ENCODE measurements at places on chromosomes 5 and 9.

DNA sequence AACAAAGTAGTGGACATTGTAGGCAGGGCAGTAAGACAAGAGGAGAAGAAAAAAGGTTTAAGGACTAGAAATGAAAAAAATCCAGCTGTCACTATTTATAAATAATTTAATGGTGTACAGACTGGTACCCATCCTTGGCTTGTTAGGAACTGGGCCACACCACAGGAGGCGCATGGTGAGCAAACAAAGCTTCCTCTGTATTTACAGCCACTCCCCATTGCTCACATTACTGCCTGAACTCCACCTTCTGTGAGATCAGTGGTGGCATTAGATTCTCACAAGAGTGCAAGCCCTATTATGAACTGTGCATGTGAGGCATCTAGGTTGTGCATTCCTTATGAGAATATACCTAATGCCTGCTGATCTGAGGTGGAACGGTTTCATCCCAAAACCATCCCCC is 62.6 kb upstream of the DMAC1 start:
- no peaks in the 10 kb centered on the region for H3K36me3 ChIP-seq
- H3K27ac ChIP-seq = no peak overlapping the region
- DNase-seq = no peak
- no peaks in the 10 kb centered on the region for H3K27me3 ChIP-seq
- no peaks in the 10 kb centered on the region for H3K4me1 ChIP-seq

DNA sequence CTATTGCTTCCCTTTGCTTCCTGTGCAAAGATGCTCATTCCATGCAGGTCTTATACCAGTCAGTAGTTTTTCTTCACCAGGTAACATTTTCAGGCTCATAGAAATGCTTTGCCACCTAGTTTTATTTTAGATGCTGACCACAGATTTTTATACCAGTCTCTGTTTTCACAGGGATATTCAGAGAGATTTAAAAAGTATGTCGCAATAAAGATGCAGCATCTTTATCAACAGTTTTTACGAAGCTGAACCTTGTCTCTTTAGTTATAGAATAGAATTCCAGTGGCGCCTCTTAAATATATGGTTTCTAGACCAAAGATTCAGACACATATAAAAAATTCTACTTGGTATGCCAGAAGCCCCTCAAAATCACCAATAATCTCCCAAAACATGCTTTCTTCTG is 155.7 kb upstream of the PCSK5 start:
- no peak for DNase-seq
- H3K36me3 ChIP-seq = no peaks in the 10 kb centered on the region
- no peak overlapping the region for H3K27ac ChIP-seq

GRCh38 chr5:113380807-113381326 is 53.9 kb downstream of the TSSK1B start:
- H3K27ac ChIP-seq = no peak overlapping the region
- H3K36me3 ChIP-seq = no peaks in the 10 kb centered on the region
- H3K27me3 ChIP-seq = no peaks in the 10 kb centered on the region
- no peak for DNase-seq

DNA sequence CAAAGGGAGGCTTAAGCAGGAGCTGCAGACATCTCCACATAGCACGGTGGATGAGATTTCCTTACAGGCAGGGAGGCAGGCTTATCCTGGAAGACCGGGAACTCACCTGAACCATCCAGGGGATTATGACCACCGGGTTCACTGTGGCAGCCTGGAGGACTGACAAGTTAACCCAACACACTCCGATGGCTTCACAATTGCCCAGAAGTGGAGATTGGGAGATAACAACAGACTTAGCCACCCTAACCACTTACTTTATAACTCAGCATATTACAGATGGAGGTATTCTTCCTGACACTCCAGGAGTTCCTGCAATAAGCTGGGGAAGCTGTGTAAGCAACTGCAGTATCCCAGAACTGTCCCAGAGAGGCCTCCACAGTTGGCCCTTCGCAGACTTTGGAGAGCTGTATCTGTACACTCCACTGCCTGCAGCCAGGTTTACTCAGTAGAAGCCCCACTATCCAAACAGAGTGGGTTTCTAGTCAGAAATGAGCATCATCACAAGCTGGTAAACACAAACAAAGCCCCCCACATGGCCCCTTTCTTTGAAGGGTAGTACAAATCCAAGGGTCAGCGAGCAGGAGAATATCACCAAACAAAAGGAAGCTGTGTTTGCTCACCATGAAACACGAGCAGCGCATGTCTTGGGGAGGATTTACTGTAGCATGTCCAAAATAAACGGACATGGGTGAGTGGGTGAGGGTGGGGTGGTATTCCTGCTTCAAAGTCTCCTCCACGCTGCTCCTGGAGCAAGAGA is 462.2 kb downstream of the RASEF start:
- no peak overlapping the region for H3K4me3 ChIP-seq
- H3K4me1 ChIP-seq = no peaks in the 10 kb centered on the region
- no peaks in the 10 kb centered on the region for H3K27me3 ChIP-seq
- no peak overlapping the region for H3K27ac ChIP-seq

Measured in CD4-positive, alpha-beta memory T cell (primary cell).